ENCODE measurements at places on chromosomes 2 and 18. TPM values are rescaled to one million over a fixed set of nuclear protein-coding genes. Genes with fewer than 3 reads are reported as not detected.

The LIMS3 gene
- total RNA-seq: 1.5 TPM

The RNF152 gene
- total RNA-seq: 1.7 TPM

The FABP1 gene
- not detected for total RNA-seq

GRCh38 chr18:13369756-13370510 lies 151.4 kb downstream of the LDLRAD4 start:
- no peak for DNase-seq
- H3K4me3 ChIP-seq: no peak overlapping the region
- H3K27me3 ChIP-seq: no peaks in the 10 kb centered on the region
- no peaks in the 10 kb centered on the region for H3K4me1 ChIP-seq
- H3K27ac ChIP-seq: no peak overlapping the region

GRCh38 chr18:26457611-26458353 lies 90.6 kb downstream of the KCTD1 start:
- H3K4me3 ChIP-seq: no peak overlapping the region
- no peaks in the 10 kb centered on the region for H3K27me3 ChIP-seq
- peak overlapping the region; percentile 89 for H3K27ac ChIP-seq
- H3K4me1 ChIP-seq: peaks cover 41% of the 10 kb centered on the region
- DNase-seq: no peak
- peaks cover 84% of the 10 kb centered on the region for H3K36me3 ChIP-seq

The SERPINB12 gene
- not detected for total RNA-seq
